ENCODE measurements at places on chromosomes 13 and 19. TPM values are rescaled to one million over a fixed set of nuclear protein-coding genes. Genes with fewer than 3 reads are reported as not detected.

The FPR3 gene
- 3.2 TPM for total RNA-seq

The SOHLH2 gene
- total RNA-seq: not detected

The SELENOV gene
- total RNA-seq: not detected

The GRK1 gene
- not detected for total RNA-seq

The RPS28 gene
- 3,045 TPM for total RNA-seq

The TEX101 gene
- not detected for total RNA-seq

The MAP3K10 gene
- total RNA-seq: 30.2 TPM

The SHISA2 gene
- 0.36 TPM for total RNA-seq

The LACC1 gene
- 5.0 TPM for total RNA-seq

The IGFL3 gene
- total RNA-seq: not detected

The PSG11 gene
- not detected for total RNA-seq

The RNF17 gene
- total RNA-seq: not detected

The ZNF888 gene
- total RNA-seq: 11.4 TPM

GRCh38 chr19:19948800-19949199 is 48.1 kb downstream of the ZNF93 start:
- H3K4me3 ChIP-seq: no peak overlapping the region
- H3K27ac ChIP-seq: no peak overlapping the region
- no peaks in the 10 kb centered on the region for H3K27me3 ChIP-seq
- DNase-seq: no peak
- H3K36me3 ChIP-seq: no peaks in the 10 kb centered on the region

DNA sequence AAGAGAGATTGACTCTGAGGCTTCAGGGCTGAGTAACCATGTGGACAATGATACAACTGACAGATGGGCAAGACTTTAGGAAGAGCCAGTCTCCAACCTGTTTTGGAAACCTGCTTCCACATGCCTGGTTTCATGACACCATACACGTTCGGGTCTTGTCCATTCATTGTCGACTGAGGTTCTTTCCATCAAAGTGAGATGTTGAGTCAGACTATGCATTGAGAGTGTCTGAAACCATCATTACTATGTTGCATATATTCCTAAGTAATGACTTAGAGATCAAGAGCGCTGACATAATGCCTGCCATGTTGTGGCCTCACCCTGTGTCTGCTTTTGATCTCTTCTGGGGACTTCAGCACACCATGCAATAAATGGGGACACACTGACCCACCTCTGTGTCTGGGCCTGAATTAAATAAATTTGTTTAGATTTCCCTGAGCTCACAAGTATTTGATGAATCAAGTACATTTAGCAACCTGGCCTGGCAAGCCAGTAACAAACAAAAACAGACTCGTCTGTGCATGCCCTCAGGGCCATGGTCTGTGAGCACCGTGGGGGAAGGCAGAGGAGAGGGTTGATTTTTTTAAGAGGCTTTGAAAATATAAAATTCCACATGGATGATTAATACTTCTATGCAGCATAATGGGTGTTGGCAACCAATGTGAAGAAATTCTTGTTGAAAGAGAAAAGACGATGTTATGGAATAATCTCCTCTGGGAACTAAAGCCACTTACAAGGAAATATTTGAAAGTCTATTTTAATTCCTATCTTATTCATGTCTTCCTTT is 49.9 kb upstream of the UBAC2 start:
- no peaks in the 10 kb centered on the region for H3K27me3 ChIP-seq
- H3K36me3 ChIP-seq: no peaks in the 10 kb centered on the region
- H3K4me1 ChIP-seq: no peaks in the 10 kb centered on the region
- H3K4me3 ChIP-seq: no peak overlapping the region
- no peak overlapping the region for H3K27ac ChIP-seq

- no peak overlapping the region for H3K4me3 ChIP-seq
- H3K36me3 ChIP-seq: no peaks in the 10 kb centered on the region
- no peak for DNase-seq
Observed at GRCh38 chr13:111183959-111184358, 68.8 kb downstream of the ARHGEF7 start.

DNA sequence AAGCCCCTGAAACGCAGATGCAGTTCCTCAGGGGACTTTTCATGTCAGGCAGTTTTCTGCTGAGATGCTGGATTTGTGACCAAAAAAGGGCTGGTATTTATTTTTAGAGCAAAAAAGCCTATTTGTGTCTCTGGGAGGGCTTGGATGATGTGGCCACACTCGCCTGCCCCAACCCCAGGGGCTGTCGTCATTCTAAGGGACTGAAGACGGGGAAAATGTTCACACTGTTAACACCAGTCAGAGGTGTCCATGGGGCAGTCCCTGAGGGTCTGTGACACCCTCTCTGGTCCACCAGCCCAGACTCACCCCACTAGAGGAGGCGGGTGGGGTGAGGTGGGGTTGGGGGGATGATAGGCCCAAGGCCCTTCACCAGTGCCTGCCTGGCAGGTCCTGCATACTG is 15.9 kb upstream of the EPHX3 start:
- no peaks in the 10 kb centered on the region for H3K27me3 ChIP-seq
- H3K36me3 ChIP-seq: peaks cover 85% of the 10 kb centered on the region
- no peak overlapping the region for H3K4me3 ChIP-seq

- DNase-seq: no peak
- peaks cover 22% of the 10 kb centered on the region for H3K4me1 ChIP-seq
- H3K36me3 ChIP-seq: peaks cover 19% of the 10 kb centered on the region
- H3K27me3 ChIP-seq: no peaks in the 10 kb centered on the region
Observed at GRCh38 chr19:43505941-43506340, 1.4 kb upstream of the PHLDB3 start.

DNA sequence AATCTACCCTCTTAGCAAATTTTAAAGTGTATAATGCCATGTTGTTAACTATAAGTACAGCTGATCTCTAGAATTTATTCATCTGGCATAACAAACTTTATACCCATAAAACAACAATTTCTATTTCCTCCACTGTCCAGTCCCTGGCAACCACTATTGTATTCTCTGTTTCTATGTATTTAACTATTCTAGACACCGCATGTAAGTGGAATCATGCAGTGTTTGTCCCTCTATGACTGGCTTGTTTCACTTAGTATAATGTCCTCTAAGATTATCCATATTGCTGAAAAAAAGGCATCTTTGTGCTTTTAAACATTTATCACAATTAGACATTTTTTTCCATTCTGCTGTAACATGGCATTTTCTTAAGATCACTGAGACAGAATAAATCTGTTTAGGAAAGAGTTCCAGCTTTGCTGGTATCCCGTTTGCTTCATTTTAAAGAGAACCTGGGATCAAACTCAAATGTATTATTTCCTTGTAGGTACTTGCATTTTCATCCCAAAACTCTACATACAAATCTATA is 1191.0 kb downstream of the SLITRK5 start:
- H3K27me3 ChIP-seq: no peaks in the 10 kb centered on the region
- no peaks in the 10 kb centered on the region for H3K36me3 ChIP-seq
- no peaks in the 10 kb centered on the region for H3K4me1 ChIP-seq

- no peak overlapping the region for H3K4me3 ChIP-seq
- DNase-seq: no peak
- no peaks in the 10 kb centered on the region for H3K4me1 ChIP-seq
- no peaks in the 10 kb centered on the region for H3K27me3 ChIP-seq
Observed at GRCh38 chr13:26456650-26457049, 100.8 kb upstream of the WASF3 start.

- no peak for DNase-seq
- H3K4me1 ChIP-seq: peaks cover 16% of the 10 kb centered on the region
- H3K27me3 ChIP-seq: no peaks in the 10 kb centered on the region
- H3K27ac ChIP-seq: no peak overlapping the region
- no peaks in the 10 kb centered on the region for H3K36me3 ChIP-seq
Observed at GRCh38 chr13:75769141-75769905, 133.2 kb downstream of the LMO7 start.

GRCh38 chr19:48372904-48373303 is 8.7 kb downstream of the SYNGR4 start:
- H3K4me3 ChIP-seq: no peak overlapping the region
- no peak for DNase-seq
- no peaks in the 10 kb centered on the region for H3K4me1 ChIP-seq
- no peak overlapping the region for H3K27ac ChIP-seq
- H3K36me3 ChIP-seq: no peaks in the 10 kb centered on the region

DNA sequence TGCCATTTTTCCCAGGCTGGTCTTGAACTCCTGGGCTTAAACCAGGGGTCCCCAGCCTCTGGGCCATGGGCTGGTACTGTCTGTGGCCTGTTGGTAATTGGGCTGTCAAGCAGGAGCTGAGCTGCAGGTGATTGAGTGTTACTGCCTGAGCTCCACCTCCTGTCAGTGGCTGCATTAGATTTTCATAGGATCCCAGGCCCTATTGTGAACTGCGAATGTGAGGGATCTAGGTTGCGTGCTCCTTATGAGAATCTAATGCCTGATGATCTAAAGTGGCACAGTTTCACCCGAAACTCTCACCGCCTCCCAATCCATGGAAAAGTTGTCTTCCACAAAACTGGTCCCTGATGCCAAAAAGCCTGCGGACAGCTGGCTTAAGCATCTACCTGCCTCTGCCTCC is 16.6 kb upstream of the ZNF536 start:
- H3K36me3 ChIP-seq: no peaks in the 10 kb centered on the region
- H3K27me3 ChIP-seq: peaks cover under 1% of the 10 kb centered on the region
- no peak overlapping the region for H3K27ac ChIP-seq

GRCh38 chr19:6030214-6030507 is 52.2 kb upstream of the RANBP3 start:
- H3K27ac ChIP-seq: no peak overlapping the region
- H3K4me3 ChIP-seq: no peak overlapping the region
- DNase-seq: no peak

GRCh38 chr19:37941782-37942515 is 34.9 kb downstream of the SIPA1L3 start:
- no peak overlapping the region for H3K4me3 ChIP-seq
- no peaks in the 10 kb centered on the region for H3K36me3 ChIP-seq
- H3K27ac ChIP-seq: no peak overlapping the region
- no peak for DNase-seq
- no peaks in the 10 kb centered on the region for H3K27me3 ChIP-seq

GRCh38 chr13:96075953-96076543 is 13.9 kb upstream of the HS6ST3 start:
- H3K4me1 ChIP-seq: no peaks in the 10 kb centered on the region
- no peaks in the 10 kb centered on the region for H3K36me3 ChIP-seq
- no peaks in the 10 kb centered on the region for H3K27me3 ChIP-seq
- no peak overlapping the region for H3K27ac ChIP-seq

GRCh38 chr13:37944081-37944868 is 74.7 kb upstream of the TRPC4 start:
- H3K4me3 ChIP-seq: no peak overlapping the region
- no peaks in the 10 kb centered on the region for H3K27me3 ChIP-seq
- no peak overlapping the region for H3K27ac ChIP-seq
- no peaks in the 10 kb centered on the region for H3K36me3 ChIP-seq
- H3K4me1 ChIP-seq: no peaks in the 10 kb centered on the region

DNA sequence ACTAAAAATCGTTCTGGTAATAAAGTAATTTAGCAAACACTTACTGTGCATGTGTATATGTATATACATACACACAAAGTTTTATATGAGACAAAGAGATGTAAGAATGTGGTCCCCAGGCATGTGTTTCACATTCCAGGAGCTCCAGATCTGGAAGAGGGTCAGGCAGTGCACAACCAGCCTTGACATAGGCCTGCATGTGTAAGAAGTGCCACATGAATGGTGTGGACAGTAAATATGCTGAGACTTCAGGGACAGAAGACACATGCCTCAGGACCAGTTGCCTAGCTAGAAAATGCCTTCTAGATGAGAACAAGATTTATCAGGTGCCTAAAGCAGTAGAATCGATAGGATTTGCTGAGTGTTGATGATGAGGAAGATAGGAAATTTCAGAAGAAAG is 76.4 kb downstream of the FRY start:
- DNase-seq: no peak
- no peak overlapping the region for H3K4me3 ChIP-seq
- no peaks in the 10 kb centered on the region for H3K4me1 ChIP-seq
- no peaks in the 10 kb centered on the region for H3K27me3 ChIP-seq
- H3K36me3 ChIP-seq: no peaks in the 10 kb centered on the region
- no peak overlapping the region for H3K27ac ChIP-seq

GRCh38 chr19:40198272-40198990 is 7.2 kb downstream of the MAP3K10 start:
- no peak overlapping the region for H3K27ac ChIP-seq
- no peak overlapping the region for H3K4me3 ChIP-seq
- H3K36me3 ChIP-seq: no peaks in the 10 kb centered on the region
- DNase-seq: no peak

DNA sequence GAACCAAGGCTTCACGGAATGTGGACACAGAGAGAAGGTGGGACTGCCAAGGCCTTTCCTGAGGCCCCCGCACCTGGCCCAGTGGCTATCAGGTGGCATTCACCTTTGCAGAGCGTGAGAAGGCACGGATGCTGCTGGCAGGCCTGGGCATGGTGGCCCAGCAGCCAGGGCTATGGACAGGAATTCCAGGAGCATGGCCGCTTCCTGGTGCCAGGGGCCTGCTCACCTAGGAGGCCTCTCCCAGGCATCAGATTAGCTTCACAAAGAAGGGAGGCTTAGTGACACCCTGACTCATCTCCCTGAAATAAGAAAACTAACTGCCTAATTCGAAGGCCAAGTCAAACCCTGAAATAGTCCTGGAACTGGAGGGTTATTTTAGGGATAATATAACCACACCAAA is 155.8 kb downstream of the TEX29 start:
- no peaks in the 10 kb centered on the region for H3K36me3 ChIP-seq
- no peaks in the 10 kb centered on the region for H3K4me1 ChIP-seq
- no peaks in the 10 kb centered on the region for H3K27me3 ChIP-seq
- H3K27ac ChIP-seq: no peak overlapping the region

DNA sequence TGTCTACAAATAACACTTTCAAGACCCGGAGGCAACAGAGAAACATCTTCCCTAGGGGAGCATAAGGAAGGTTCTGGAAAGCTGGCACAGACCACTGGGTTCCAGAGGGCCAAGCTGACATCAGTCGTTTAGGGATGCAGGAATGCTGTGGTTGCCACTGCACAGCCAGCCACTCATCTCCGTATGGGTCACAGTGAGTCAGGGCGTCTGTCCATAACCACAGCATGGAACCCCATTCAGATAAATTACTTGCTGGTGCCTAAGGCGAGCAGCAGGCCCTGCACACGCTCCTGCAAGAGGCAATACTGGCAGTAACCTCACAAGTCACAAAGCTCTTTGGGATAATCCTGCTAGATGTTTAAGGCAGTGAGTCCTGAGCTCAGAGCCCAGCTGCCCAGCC is 140.9 kb upstream of the UBL3 start:
- H3K4me1 ChIP-seq: no peaks in the 10 kb centered on the region
- H3K27ac ChIP-seq: no peak overlapping the region
- no peak for DNase-seq

DNA sequence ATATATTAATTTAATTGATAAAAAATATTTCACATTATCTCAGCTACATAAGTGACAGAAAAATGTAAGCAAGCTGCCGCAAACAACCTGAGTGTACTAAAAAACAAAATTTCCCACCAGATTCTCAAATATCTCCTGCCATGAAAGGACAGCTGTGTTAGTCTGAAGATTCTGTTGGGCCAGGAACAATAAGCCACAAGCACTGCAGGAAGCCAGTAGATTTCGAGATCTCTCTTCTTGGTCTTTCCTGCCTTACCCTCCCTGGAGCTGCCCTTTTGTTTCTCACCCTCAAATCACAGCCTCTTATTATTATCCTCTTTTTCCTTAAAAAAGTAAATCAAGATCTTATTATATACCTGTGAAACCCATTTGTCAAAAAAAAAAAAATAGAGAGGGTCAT is 165.6 kb downstream of the EFNB2 start:
- no peaks in the 10 kb centered on the region for H3K36me3 ChIP-seq
- H3K27me3 ChIP-seq: no peaks in the 10 kb centered on the region
- no peak overlapping the region for H3K27ac ChIP-seq
- no peaks in the 10 kb centered on the region for H3K4me1 ChIP-seq
- no peak for DNase-seq
